ENCODE measurements at places on chromosomes 7 and 10.

DNA sequence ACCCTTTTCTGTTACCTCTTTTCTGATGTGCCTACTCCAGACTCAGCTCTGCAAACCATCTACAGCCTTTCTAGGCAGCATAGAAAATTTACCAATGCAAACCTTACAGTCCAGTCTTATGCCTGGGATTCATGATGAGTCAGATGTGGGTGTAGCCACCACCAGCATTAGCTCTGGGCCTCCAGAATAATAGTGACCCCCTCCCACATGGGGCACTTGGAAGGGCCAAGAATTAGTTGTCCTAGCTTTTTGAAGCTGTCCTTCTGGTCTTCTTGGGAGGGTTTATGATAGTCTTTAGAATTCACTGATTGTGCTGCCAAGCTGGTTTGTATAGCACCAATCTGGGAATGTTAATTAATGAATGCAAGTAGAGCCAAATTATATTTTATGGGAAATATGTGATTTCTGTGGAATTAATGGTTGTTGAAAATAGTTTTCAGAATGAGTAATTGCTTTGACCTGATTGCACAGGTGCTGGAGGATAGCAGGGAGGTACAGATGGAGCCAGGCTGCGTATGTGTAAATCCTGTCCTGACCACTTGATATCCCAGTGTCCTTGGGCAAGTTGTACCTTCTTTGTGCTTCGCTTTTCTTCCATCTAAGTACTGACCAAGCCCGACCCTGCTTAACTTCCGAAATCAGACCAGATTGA is 94.8 kb downstream of the CPED1 start:
- no peak for DNase-seq

- DNase-seq: no peak
Measured at GRCh38 chr10:1116696-1117280, 60.6 kb downstream of the WDR37 start.

GRCh38 chr7:133082390-133082766 is 488 bp upstream of the CHCHD3 start:
- no peak for DNase-seq

GRCh38 chr10:98582363-98582762 is 135.6 kb upstream of the HPS1 start:
- no peak for DNase-seq

- DNase-seq: no peak
Measured at GRCh38 chr10:11175823-11176243, 158.2 kb downstream of the CELF2 start.

All from activated CD8-positive, alpha-beta memory T cell treated with anti-CD3 and anti-CD28 coated beads for 4 hours (primary cell).